ENCODE measurements at places on chromosomes 12 and 14.

DNA sequence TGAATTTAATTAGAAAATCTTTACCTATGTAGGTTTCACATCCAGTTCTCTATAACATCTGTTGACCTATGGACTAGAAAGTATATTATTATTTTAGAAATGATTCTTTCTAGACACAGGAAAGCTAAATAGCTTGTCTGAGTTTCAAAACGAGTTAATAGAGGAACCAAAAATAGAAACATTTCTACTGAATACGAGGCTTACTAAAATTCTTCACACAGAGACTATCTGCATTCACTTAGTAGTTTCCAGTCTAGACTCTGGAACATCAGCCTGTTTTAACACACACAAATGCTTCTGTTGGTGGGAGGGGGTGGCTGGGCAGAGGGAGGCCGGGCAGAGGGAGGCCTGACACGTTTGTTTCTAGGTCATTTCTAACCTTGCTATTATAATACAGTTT is 29.7 kb downstream of the RGS6 start:
- no peak for DNase-seq

DNA sequence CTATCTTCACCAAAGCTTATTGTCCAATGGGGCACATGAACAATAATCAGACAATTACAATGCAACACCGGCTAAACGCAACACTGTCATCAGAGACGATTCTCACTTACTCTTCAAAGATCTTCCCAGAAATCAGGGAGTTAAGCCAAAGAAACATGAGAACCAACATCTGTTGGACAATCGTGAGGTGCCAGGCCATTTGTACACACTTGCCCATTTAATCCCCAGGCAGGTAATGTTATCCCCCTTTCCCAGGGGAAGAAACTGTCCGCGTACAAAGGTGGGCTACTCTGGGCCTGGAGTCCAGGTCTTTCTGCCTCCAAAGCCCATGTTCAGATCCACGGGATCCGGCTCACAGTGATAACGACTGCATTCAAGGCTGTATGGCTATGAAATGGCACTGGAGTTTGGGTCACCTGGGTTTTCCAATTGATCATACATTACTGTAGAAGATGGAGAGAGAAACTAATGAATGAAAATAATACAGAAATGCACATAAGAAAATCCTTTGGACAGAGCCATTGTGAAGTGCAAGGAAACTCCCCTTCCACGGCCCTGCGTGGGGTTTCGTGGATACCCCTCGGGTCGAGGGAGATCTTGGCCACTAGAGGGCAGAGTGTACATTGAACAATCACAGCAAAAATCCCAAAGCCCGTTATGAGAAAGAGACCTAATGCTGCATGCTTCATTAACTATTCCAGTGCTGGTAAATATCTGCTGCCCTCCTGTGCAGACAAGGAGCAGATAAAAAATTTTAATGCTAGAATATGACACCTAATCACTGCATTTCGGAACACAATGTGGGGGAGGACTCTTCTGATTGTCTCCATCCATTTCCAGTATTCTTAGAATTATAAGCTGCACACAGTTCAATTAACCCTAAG is 111.4 kb downstream of the EGLN3 start:
- DNase-seq: peak; percentile 55

- no peak for DNase-seq
Measured at GRCh38 chr12:99917711-99918402, 66.9 kb downstream of the ANKS1B start.

- no peak for DNase-seq
Measured at GRCh38 chr14:22276913-22277816, 311.9 kb downstream of the DAD1 start.

- DNase-seq: peak; percentile 78
Measured at GRCh38 chr14:35385042-35385839, 19.3 kb downstream of the NFKBIA start.

DNA sequence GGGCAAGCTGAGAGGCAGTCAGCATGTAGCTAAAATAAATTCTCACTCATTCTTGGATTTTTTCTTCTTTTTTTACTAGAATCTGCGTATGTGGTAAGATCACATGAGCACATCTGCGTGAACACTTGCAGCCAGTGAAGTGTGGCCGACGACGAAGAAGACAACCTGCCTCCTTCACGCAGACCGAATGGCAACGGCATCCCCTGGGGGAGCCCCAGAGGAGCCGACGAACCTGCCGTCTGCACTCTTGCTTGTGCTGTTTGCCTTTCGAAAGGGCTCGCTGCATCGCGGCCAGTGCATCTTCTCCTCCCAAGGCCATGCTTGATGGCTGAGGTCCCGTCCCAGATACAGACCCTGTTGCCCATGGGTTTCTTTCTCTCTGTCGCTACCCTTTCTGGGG is 113.8 kb downstream of the KCNK10 start:
- no peak for DNase-seq

GRCh38 chr14:84657911-84658310 is 872.0 kb upstream of the FLRT2 start:
- peak; percentile 11 for DNase-seq

- no peak for DNase-seq
Measured at GRCh38 chr12:28776220-28776619, 372.9 kb upstream of the FAR2 start.

DNA sequence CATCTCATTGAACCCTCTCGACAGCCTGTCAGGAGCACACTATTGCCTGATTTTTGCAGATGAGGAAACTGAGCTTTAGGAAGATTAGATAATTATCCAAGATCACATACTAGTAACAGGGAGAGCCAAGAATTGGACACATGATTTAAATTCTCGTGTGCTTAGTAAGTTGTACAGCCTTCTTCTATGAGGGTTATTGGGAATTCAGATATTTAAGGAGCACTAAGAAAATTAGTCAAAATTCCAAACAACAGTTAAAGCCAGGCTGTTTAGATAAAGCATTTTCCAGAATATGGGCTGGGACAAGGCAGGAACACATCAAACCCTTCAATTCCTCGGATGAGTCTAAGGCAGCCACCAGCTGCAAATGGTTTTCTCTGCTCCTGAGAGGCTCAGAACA is 148.8 kb downstream of the TMEM30B start:
- DNase-seq: no peak

- no peak for DNase-seq
Measured at GRCh38 chr12:71439362-71439612, 311 bp upstream of the LGR5 start.

DNA sequence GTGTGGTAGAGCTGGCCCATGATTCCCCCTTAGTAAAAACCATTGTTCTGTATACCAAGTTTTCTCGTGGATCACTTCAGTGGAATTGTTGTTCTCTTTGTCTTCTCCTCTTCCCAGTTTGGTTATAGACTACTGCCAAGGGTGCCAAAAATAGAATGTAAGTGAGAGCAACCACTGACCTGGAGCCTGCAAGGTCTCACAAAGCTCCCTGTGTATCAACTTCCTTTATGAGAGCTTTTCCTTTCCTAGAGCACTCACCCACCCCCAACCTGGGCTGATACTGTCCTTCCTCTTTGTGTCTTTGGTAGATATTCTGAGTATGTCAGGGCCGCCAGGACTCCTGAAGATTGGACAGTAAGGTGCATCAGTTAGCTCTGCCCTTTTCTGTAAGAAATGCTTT is 101.0 kb downstream of the SCN8A start:
- no peak for DNase-seq

- no peak for DNase-seq
Measured at GRCh38 chr14:70166530-70167203, 22.1 kb downstream of the SLC8A3 start.

GRCh38 chr12:117580718-117581062 is 219.3 kb upstream of the NOS1 start:
- DNase-seq: peak; percentile 16

DNA sequence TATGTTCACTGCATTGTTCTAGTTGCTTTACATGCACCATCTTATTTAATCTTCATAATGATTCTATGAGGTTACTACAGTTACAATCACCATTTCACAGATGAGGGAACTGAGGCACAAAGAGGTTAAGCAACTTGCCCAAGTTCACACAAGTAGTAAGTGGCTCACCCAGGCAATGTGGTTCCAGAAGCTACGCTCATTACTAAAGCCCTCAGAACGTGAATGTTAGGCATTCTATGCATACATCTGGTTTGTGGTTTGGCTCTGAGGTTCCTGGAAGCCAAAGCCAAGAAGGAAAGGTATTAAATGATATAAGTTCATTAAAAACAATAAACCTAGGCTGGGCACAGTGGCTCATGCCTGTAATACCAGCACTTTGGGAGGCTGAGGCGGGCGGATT is 14.4 kb upstream of the VRTN start:
- peak; percentile 41 for DNase-seq

All from muscle of back (tissue), 13 donors.